ENCODE measurements at places on chromosomes 7 and 10.
A peak's percentile ranks its signal among the peaks of the same experiment; 100 is the strongest.

DNA sequence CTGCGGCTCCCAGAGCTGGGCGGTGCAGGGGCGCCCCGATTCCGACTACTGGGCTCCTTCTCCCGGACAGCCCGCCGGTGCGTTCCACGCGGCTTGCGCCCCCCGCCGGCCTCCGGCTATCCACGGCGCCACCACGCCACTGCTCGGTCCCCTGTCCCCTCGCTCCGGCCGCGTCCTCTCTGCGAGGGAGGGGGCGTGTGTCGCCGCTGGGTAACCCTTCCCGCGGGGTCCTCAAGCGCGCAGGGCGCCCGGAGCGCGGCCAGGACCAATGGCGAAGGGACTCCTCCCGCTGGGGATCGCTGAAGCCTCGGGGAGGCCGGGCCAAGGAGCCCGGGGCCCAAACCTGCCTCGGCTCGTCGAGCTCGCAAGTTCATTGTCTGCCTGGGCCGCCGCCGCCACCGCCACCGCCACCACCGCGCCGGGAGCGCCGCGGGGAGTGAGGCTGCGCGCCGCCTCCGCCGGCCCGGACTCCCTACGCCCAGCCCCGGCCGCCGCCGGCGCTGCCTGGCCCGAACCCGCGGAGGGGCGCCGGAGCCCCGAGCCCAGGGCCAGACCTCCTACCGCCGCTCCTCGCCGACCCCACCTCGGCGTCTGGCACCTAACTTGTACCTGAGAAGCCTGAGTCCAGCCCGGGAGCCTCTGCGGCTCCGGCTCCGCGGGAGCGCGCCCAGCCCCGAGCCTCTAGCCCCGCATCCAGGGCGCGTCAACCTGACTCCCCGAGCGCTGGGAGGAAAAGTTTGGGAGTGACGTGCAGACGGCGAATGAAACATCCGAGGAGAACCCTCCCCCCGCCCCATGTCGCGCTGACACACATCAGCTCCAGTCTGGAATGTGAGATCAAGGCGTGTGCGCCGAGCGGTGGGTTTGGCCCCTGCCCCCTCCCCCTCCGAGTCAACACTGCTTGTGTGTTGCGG is at the start of gene CHST15:
TSS of gene CHST15 (minus strand) at position 739 of the 914 bp plus-strand sequence. CDS start 47,386 bp downstream, outside the sequence.
- peak; percentile 42 for DNase-seq

- no peak for DNase-seq
These were observed 118.9 kb downstream of the ITIH5 start for GRCh38 chr10:7547829-7548228.

GRCh38 chr7:4692055-4692454 is 10.0 kb downstream of the FOXK1 start:
- no peak for DNase-seq

- DNase-seq: no peak
These were observed 56.7 kb upstream of the SEPHS1 start for GRCh38 chr10:13404791-13405190.

- no peak for DNase-seq
These were observed 77.1 kb upstream of the DUSP5 start for GRCh38 chr10:110420401-110421193.

GRCh38 chr7:30914596-30914995 is 2.9 kb downstream of the AQP1 start:
- no peak for DNase-seq

GRCh38 chr10:133295426-133296320 is 13.0 kb downstream of the TUBGCP2 start:
- no peak for DNase-seq

- DNase-seq: no peak
These were observed 16.7 kb downstream of the GPER1 start for GRCh38 chr7:1104516-1105179.

DNA sequence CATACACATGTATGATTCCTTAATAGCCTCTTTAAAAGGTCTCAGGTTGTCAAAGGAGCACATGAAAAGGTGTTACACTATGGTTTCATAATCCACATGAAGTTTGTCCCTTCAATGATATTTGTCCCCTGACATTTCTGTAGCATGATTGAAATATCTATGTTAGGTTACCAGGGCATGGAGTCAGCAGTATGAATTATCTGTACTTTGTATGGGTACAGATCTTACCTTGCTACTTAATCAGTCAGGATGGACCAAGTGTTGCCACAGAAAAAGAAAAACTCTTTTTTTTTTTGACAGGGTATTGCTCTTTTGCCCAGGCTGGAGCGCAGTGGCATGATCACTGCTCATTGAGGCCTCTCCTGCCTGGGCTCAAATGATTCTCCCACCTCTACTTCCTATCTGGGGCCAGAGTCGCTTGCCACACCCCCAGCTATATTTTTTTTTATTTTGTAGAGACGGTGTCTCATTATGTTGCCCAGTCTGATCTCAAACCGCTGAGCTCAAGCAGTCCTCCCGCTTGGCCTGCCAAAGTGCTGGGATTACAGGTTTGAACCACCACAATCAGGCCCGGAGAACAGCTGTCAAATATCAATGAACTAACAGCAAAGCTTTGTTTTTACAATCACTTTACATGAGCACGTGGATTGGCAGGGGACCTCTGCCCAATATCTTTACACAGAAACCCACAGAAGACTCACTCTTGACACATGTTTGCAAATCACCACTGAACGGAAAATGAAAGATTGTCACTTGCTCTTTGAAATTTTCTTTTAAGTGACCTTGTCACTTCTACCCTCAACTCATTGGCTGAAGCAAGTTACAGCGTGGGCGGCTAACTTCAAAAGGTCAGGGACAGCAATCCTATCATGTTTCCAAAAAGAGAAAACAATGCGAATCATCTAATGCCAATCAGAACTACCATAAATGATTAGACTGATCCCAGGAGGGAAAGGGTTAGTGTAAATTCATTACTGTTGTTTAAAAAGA is 140.2 kb downstream of the PRKG1 start:
- no peak for DNase-seq

DNA sequence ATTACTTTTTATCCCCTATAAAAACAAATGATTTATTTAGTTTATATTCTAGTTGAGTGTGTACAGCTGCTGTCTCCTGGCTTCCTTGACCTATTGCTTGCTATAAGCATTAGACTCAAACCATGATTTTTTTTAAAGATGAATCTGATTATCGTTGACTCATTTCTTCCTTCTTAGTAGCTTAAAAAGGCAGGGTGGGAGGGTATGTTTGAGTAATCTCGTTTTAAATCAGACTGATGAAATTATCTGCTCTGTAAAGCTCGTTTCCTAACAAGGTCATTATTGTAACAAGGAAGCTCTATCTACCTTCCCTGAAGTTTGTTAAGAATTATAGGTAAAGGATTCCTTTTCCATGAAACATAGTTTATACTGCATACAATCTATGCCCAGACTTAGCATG is 276.3 kb upstream of the KCND2 start:
- DNase-seq: no peak

DNA sequence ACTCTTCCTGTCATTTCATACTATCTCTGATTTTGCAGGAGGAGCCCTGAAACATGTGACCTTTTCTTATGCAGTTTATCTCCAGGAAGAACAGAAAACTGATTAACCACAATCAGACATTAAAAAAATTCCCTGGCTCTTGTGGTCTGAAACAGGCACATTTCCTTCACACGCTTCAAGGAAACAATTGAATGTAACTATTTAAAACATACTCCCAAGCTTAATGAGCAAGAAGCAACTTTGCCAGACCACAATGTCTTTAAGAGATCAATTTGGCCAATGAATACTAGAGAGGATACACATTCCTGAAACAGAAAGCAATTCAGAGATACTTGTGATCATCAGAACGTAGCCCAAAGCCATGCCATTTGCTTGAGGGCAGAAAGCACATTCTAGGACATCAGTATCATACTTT is 65.8 kb downstream of the PIP4K2A start:
- DNase-seq: no peak

DNA sequence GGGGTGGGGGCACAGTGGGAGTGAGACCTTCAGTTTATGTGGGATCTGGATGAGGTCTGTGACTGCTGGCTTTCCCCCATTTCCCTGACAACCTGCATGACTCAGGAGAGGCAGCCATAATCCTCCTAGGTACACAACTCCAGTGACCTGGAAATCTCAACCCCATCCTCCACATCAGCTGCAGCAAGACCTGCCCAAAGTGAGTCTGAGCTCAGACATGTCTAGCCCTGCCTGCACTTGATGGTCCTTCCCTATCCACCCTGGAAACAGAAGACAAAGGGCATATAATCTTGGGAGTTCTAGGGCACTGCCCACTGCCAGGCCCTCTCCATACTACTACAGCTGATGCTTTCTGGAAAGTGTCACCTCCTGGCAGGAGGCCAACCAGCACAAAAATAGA is 75.6 kb downstream of the GRM8 start:
- DNase-seq: no peak

DNA sequence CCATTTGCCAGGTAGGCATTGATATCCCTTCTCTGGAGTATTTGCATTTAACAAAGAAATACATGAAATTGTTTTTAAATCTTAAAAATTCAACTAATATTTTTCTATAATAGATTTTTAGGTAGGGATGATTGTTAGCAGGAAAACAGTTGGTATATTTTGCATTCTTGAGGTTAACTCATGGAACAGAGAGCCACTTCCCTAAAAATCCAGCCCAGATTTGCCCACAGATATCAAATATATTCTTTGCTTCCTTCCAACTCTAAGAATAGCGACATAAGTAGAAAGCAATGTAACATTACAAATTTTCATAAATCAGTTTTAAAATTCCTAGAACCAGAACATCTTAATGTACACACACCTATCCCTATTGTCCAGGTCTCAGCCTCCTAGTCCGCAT is 45.0 kb upstream of the ANLN start:
- no peak for DNase-seq

DNA sequence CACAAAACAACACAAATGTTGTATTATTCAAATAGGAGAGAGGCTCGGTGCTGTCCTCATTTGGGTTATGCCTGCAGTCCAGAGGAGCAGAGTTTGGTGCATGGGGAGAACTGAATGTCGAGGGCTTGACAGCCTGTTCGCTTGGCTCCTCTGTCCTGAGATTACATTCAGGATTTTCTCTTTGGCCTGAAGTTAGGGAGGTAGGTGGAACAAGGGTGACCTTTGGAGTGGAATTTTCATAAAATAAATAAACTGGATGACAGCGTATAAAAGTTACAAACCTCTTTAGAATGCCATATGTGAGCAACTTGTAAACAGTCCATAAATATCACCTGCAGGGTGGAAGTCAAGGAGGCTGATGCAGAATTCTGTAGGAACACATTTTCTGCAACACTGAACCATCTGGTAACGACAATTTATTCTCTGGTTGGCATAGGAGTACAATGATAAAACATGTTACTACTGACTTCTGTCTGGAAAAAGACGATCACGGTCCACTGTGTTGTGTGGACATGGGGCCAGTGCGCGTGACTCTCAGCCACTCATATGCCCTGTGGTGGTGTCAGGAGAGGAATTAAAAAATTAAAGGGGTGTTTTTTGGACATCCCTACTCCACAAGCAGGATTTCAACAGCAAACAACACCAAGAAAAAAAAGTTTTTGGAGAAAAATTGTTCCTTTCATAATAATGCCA is 33.2 kb downstream of the NRP1 start:
- DNase-seq: no peak

DNA sequence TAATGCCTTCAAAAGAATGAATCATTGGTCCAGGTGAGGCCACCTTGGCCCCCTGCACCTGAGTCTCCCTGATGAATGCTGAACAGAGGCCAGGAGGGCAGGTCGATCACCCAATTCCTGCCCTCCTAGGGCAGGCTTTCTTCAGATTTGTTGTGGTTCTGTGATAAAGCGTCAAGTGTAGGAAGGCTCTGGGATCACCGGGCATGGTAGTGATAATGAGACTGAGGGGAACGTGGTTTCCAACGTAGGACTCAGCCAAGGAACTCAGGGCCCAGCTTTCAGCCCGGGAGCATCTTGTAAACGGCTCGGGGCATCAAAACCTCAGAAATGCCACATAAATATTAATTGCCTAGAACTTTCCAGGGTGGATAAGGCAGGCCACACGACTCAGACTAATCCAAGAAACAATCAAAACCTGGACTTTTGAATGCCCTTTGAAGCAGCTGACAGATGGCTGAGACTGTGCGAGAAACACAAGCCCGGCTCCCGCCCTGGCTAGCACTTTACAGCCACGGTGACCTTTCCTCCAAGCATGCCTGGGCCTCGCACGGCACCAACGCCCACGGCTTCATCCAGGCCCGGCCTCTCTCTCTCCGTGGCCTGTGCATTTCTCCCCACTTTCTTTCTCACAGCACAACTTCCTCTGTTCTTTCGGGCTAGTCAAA is 239.3 kb upstream of the GRB10 start:
- DNase-seq: no peak

DNA sequence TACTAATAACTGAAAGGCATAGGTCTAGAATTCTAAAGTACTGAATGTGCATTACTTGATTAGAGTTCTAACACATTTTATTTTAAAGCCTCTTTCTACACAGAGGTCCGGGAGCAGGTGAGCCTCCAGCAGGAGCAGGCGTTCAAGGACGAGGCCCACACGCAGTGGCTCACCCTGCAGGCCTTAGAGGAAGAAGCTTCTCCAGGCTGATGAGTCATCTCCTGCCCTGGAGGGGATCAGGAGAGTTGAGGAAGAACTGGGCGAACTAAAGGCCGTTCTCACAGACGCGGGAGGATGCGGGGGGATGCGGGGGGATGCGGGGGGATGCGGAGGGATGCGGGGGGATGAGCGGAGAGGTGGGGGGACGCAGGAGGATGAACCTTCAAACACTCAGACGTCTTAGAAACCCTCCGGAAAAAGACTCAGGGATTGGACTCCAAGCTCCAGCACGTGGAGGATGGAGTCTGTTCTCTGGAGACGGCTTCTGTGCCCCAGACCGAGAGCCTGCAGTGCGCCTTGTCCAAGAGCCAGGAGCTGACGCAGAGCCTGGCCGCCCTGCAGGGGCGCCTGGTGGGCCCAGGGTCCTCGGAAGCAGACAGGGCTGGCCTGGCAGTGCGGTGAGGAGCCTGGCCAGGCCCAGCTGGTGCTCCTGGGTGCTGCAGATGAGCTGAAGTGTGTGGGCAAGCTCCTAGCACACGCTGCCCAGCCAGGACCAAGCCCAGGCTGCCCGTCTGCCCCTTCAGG is 433.7 kb upstream of the TPK1 start:
- DNase-seq: no peak

- DNase-seq: no peak
These were observed 65.2 kb downstream of the BMPER start for GRCh38 chr7:33970536-33970935.

- DNase-seq: no peak
These were observed 80.8 kb upstream of the COL1A2 start for GRCh38 chr7:94313926-94314325.

DNA sequence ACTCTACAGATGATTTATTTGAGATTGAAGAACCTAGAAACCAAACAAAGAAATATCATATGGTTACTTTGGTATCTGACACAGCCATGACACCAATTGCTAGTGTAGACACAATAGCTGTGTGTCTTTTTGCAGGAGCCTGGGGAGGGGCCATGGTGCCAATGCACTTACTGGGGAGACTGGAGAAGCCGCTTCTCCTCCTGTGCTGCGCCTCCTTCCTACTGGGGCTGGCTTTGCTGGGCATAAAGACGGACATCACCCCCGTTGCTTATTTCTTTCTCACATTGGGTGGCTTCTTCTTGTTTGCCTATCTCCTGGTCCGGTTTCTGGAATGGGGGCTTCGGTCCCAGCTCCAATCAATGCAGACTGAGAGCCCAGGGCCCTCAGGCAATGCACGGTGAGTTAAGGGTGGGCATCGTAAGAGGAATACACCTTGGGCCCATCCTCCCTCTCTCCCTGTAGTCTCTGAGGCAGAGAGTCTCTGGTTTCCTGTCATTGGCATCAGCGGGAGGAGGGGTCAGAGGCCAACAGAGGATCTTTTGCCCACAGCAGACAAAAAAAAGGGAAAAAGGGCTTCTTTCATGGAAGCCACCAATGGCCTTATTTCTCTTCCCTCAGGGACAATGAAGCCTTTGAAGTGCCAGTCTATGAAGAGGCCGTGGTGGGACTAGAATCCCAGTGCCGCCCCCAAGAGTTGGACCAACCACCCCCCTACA is 1.2 kb downstream of the TMEM139 start:
- no peak for DNase-seq
